Fibroblast of skin of left quadriceps (primary cell): ENCODE measurements at places on chromosomes 2 and 18.
A peak's percentile ranks its signal among the peaks of the same experiment; 100 is the strongest.

- DNase-seq = no peak
Measured at GRCh38 chr2:24898122-24899109, 21.6 kb downstream of the ADCY3 start.

- no peak for DNase-seq
Measured at GRCh38 chr2:112924821-112925220, 13.9 kb downstream of the IL37 start.

DNA sequence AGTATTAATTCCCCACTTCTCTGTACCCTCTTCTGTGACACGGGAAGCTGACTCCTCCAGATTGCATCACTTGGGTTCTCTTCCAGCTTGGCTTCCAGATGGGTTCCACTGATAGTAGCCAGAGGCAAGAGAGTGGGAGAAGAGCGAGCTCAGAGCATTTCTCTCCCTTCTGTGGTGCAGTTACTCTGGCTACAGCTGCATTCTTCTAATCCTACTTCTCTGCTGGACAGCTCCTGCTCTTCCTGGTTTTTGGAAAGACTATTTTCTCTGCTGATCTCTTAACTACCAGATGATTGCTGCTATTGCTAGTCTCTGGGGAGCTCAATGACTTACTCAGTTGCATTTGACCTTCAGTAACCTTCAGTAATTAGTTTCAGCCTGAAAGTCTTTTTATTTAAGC lies 187.5 kb upstream of the MAP2 start:
- no peak for DNase-seq

- DNase-seq = no peak
Measured at GRCh38 chr2:208179028-208179609, 10.7 kb downstream of the C2orf80 start.

- DNase-seq = no peak
Measured at GRCh38 chr2:197710424-197711042, 5.4 kb downstream of the MARS2 start.

DNA sequence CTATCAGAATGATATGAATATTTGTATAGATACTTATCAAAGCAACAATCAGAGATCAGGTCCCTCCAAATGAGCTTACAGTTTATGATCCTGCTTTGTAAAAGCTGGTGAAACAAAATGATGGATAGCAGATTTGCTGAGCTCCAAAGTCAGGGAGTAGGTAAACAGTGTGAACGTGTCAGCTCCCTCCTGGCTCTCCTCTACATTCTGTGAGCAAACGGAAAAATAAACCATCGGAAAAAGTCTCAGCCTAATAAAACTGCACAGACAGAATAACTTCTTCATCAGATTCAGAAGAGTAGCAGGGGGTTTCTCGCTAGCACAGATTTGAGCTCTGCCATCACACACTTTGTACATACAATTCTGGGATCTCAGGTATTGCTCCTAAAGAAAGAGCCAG lies 51.3 kb downstream of the BCL11A start:
- no peak for DNase-seq

DNA sequence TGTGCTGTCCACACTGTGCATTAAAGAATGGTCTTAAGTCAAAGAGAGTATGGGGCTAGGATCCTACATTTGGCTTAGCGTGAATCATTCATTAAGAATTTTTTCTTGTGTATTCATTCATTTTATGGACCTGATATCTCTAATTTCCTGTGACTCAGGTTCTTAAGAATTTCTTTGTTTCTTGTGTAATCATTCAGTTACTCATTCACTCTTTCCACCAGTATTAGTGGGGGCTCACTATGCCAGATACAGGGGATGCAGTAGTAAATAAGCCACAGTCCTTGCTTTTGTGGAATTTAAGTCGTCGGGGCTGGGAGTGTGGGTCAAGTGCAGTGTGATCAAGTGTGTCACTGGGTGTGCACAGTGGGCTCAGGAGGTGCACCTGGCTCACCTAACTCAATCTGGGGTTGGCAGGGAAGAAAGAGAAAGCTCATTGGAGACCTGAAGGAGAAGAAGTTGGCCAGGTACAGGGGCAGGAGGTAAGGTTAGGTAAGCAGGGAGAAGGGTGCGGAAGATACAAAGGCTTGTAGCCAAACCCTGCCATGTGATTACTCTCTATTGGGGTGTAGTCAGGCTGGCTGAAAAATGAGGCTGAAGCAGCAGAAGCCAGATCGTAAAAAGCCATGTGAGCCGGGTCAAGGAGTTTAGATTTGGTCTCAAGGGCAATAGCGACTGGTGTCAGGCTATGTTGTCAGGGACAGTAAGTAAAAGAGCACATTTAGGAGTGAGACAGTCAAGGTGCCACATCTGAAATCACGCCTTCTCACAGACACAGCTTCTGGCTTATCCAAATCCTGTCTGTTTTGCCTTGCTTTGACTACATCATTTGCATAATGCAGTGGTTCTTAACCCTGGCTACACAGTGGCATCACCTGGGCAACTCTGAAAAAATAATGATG lies 67.2 kb downstream of the KCTD1 start:
- peak; percentile 90 for DNase-seq

DNA sequence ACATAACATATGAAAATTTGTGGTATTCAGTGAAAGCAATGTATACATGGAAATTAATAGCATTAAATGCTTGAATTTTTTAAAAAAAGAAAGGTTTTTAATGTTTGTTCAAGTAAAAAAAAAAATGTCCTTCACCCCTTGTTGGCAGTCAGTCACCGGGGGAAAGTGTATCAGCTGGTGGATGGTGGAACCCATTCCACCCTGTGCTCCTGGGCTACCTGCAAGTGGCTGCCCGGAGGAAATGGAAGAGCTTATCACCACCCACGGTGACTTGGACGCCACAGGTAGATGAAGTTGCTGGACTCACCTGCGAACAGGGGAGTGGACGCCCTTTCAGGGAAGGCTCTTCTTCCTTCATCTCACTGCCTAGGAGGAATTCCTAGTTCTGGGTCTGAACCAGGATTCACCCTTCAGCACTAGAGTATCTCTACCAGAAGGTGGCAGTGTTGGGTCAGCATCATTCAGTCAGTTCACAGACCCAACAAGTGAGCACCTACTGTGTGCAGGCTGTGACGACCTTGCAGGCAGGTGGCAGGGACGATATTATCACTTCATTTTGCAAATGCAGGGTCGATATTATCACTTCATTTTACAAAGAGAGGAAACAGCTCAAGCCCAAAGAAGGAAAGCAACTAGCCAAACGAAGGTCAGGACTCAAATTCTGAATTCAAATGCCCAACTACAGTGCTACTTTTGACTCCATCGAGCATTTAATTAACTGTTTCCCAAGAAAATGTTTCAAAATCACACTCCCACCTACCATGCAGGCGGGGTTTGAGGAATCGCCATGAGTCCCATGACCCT lies 35.8 kb downstream of the CIB4 start:
- peak; percentile 3 for DNase-seq

DNA sequence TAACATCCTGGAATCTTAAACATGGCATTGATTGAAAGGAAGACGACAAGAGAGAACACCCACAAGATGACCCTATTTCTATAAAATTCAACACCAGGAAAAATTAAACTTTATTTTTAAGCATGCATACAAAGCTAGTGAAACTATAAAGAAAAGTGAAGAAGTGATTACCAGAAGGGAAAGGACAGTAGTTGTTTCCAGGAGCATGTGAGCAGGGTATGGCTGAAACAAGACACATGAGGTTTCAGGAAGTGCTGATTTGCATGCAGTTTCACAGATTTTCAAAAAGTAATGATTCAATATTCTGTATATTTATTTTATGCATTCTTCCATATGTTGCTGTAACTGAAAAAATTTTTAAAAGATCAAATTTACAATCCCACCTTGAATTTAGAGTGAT lies 24.6 kb upstream of the DAW1 start:
- DNase-seq = no peak

GRCh38 chr2:6951046-6951445 lies 33.8 kb downstream of the RNF144A start:
- DNase-seq = no peak

DNA sequence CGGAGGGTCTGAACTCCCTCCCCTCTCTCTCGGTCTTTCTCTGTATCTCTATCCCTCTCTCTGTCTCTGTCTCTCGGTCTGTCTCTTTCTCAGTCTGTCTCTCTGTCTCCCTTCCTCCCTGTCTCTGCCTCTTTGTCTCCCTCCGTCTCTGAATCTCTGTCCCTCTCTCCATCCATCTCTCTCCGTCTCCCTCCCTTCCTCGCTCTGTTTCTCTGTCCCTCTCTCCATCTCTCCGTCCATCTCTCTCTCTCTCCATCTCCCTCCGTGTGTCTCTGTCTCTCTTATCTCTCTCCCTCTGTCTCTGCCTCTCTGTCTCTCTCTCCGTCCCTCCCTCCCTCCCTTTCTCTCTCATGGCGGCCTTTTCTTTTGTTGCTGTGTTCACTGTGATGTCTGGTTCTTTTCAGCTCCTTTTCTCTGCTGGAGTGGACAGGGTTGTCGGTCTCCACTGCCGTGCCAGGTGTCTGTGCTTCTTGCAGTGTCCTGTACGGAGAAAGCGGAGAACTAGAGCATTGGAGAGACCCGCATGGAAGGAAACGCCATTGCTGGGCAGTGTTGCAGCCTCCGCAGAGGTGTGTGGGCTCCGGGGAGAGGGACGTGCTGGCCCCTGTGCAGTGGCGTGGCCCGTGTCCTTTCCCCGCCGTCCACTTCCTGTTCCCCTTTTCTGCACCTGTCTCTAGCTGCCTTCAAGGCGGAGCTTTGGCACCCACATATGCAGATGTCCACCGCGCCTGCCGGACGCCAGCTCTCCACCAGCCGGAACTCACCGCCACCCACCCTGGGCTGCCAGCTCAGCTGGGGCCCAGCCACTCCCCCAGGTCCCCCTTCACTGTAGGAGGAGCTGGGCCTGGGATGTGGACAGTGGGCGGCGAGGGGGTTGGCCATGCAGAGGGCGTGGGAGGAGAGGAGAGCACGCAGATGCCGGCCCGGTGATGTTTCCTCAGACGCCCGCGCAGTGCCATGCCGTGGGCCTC lies 113.1 kb downstream of the NFATC1 start:
- DNase-seq = no peak

- DNase-seq = no peak
Measured at GRCh38 chr2:19690429-19690828, 211.4 kb downstream of the TTC32 start.

- no peak for DNase-seq
Measured at GRCh38 chr2:71596011-71596410, 142.7 kb downstream of the DYSF start.

DNA sequence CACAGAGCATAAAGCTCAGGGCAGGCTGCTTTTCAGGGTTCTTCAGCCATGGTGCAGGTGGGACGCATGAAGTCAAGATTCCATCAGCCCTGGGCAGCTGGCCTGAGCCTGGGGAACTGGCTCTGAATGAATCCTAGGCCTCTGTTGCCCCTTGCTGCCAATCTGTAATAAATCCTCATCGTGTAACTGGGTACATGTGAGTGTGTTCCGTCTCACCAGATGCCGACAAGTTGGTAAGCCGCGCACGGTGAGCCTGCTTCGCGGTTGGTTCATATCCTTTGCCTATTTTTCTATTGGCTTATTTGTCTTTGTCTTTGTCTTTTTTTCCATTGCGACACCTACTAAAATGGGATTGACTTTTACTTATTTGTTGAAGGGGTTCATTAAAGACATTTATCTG lies 27.7 kb downstream of the B3GNT7 start:
- no peak for DNase-seq

- no peak for DNase-seq
Measured at GRCh38 chr2:26469092-26469710, 8.7 kb downstream of the OTOF start.

GRCh38 chr2:99481527-99481926 lies 8.3 kb downstream of the REV1 start:
- no peak for DNase-seq

- DNase-seq = no peak
Measured at GRCh38 chr2:229910832-229911412, 10.9 kb downstream of the TRIP12 start.

DNA sequence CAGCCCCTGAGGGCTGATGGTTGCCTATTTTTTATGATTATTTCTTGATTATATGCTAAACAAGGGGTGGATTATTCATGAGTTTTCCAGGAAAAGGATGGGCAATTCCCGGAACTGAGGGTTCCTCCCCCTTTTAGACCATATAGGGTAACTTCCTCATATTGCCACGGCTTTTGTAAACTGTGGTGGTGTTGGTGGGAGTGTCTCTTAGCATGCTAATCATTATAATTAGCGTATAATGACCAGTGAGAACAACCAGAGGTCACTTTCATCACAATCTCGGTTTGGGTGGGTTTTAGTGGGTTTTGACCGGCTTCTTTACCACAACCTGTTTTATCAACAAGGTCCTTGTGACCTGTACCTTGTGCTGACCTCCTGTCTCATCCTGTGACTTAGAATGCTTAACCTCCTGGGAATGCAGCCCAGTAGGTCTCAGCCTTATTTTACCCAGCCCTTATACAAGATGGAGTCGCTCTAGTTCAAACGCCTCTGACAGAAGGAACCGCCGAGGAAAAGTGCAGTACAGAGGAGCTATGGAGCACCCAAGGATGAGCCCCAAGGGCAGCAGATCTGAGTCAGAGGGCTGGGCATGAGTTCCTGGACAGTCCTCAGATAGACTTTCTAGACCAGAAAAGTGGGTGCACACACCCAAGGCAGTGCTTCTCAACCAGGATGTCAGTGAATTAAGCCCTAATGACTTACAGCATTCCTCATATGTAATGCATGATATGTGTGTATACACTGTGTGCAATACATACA lies 37.1 kb upstream of the ASAP2 start:
- DNase-seq = no peak

- no peak for DNase-seq
Measured at GRCh38 chr2:154620471-154620870, 78.0 kb upstream of the KCNJ3 start.

DNA sequence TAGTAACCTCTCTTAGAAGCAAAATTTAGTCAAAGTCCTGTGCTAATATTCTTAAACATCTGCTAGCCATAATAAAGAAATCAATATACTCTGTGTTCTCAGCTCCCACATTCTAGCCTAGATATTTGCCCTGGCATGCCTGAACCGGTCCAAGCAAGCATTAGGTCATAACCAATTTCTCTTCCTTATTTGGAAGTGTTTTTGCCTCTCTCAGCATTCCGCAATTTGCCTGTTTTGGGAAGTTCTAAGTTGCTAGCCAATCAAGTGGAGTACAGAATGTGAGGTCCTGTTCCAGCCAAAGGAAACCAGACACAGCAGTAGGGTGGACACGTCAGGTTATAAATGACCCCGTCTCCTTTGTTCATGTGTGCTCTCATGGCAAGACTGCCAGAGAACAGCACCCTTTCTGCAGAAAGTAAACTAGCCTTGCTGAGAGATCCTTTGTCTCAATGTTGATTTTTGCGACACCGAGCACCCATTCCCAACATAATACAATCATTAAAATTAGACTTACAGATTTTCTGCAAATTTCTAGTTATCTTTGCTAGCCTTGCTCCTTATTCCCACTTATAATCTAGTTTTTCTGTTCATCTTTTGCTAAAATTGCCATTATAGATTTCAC lies 13.0 kb upstream of the SULT1C4 start:
- DNase-seq = no peak
